ENCODE measurements at places on chromosomes 7 and 10.

DNA sequence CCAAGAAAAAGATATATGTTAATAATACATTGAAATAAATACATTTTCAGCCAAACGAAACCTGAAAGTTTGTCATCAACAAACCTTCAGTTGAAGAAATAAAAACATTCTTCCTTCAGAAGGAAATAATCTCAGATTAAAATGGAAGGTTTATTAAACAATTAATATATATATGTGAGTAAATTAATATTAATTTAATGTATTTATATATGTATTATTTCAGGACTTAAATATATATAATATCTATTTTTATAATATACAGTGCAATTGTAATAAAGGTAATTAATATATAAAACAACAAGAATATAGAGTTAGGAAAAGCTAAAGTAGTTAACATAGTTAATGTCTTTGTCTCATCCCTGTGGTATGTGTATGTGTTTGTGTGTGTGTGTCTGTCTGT is 102.2 kb upstream of the CDC14C start:
- no peak overlapping the region for H3K4me3 ChIP-seq
- H3K36me3 ChIP-seq, result no peaks in the 10 kb centered on the region
- no peaks in the 10 kb centered on the region for H3K4me1 ChIP-seq
- H3K27ac ChIP-seq, result no peak overlapping the region
- no peaks in the 10 kb centered on the region for H3K27me3 ChIP-seq

DNA sequence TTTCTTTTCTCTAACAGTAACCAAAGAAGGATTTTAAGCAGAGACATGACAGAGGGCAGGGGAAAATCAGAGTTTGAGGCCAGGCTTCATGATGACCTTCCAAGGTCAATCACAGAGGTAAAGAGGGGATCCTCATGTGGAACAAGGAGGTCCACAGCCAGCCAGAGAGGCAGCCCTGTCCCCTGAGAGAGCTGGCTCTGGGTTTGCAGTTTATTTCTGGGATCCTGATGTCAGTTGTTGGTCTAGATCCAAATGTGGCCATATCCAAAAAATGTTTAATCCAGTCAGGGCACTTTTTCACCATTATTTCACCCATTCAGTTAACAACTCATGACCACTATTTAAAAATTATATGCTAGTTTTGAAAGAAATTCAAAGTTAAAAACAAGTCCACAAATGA is 45.6 kb downstream of the GPR141 start:
- H3K4me1 ChIP-seq, result peaks cover 5% of the 10 kb centered on the region
- no peak overlapping the region for H3K4me3 ChIP-seq
- DNase-seq, result no peak

DNA sequence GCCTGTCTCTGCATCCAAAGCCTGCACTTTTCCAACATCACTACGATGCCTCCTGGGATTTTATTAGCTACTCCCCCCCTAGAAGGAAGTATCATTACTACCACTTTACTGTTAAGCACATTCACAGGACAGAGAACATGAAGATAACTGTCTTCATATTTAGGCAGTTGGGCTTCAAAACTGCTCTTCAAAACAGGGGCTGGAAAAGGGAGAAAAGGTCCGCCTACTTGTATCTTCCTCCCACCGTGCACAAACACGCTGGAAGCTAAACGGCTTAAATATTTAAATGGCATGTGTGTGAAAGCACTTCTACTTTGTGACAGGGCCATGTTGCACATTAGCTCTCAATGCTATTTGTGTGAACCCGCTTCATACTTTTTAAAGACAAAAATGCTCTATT is 999 bp downstream of the ITIH5 start:
- DNase-seq, result no peak
- no peaks in the 10 kb centered on the region for H3K4me1 ChIP-seq
- H3K36me3 ChIP-seq, result no peaks in the 10 kb centered on the region
- peak overlapping the region; percentile 56 for H3K27ac ChIP-seq
- peak overlapping the region; percentile 97 for H3K4me3 ChIP-seq

- no peak overlapping the region for H3K4me3 ChIP-seq
- H3K36me3 ChIP-seq, result no peaks in the 10 kb centered on the region
- no peak overlapping the region for H3K27ac ChIP-seq
- H3K4me1 ChIP-seq, result peaks cover 1% of the 10 kb centered on the region
Measured at GRCh38 chr10:79054203-79055099, 14.3 kb upstream of the ZMIZ1 start.

GRCh38 chr10:77565590-77566023 is 72.0 kb downstream of the KCNMA1 start:
- no peak for DNase-seq
- peak overlapping the region; percentile 86 for H3K27ac ChIP-seq
- no peak overlapping the region for H3K4me3 ChIP-seq
- H3K36me3 ChIP-seq, result no peaks in the 10 kb centered on the region
- H3K27me3 ChIP-seq, result no peaks in the 10 kb centered on the region
- H3K4me1 ChIP-seq, result peaks cover 60% of the 10 kb centered on the region

DNA sequence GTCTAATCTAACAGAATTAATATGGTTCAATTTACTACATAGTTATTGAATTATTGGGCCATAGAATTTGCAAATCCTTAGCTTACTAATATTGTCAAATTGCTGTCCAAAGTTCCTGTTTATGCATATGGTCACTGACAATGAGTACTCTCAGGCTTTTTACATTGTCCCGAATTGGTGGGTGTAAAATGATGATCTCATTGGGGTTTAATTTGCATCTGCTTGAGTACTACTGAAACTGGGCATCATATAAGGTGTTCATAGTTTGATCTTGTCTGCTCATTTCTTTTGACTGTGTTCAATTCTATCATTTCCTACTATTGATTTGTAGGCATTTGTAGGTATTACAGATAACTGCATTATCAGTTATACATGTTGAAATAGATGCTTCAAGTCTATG is 12.7 kb downstream of the ABCA13 start:
- DNase-seq, result no peak
- H3K4me1 ChIP-seq, result no peaks in the 10 kb centered on the region
- no peaks in the 10 kb centered on the region for H3K27me3 ChIP-seq
- no peak overlapping the region for H3K4me3 ChIP-seq
